Fibroblast of skin of right quadriceps (primary cell): ENCODE measurements at places on chromosomes 7 and 10.

DNA sequence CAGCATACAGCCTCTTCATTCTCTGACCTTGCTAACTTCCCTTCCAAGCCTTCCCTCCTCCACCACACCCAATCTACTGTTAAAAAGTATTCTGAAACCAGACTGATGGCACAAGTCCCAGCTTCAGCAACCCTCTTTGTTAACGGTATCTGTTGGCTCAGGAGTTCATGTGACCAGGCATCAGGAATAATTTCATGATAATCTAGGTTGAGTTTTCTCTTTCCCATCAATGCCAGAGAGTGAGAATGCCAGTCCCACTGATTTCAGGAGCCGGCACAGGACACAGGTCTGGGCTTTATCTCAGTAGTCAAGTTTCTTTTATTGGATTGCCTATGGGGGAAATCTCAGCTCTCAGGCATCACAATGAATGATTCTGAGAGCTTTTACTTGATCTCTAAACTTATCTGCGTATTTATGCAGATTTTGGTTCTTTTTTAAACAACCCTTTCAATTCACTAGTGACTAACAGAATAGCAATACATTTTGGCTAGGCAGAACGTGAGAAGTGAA, 231.0 kb upstream of the LYZL1 start:
- DNase-seq, result peak; percentile 9

GRCh38 chr7:116776610-116777289, 85.6 kb upstream of the CAPZA2 start:
- DNase-seq, result peak; percentile 84

GRCh38 chr7:112994656-112995055, 92.0 kb downstream of the GPR85 start:
- peak; percentile 49 for DNase-seq

DNA sequence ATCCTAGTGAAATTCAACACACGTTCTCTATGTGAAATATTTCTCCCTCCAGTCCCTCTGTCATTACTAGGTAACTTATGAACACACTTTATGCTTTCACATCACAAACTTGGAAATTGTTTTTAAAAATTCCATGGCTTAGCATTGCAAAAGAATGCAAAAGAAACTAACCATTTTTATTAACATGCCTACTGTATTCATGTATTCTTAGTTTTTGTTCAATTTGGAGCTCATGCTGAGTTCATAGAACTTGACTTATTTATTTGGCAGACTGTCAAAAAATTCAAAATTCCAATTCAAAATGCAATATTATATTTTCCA, 155.0 kb upstream of the SEMA3C start:
- DNase-seq, result no peak

- no peak for DNase-seq
Measured at GRCh38 chr10:119619215-119619614, 22.5 kb upstream of the TIAL1 start.

GRCh38 chr10:55746002-55746401, 615.1 kb downstream of the ZWINT start:
- DNase-seq, result no peak

DNA sequence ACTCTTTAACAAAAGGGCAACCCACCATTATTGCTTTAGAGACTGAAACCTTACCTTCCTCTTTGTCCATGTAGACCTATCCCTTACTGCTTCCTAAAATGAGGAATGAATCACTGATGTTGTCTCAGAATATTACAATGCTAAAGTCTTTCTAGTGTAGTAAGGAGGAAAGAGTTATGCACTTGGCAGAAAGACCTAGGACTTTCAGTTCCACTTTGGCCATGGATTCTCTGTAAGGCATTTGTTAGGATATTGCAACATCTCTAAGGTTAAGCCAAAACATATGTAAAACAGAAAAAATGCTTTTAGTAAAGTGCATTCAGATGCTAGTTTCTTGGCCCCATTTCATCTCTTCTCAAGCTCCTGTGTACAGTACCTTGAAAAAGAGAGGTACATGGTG, 230.9 kb downstream of the PARD3 start:
- DNase-seq, result peak; percentile 91

DNA sequence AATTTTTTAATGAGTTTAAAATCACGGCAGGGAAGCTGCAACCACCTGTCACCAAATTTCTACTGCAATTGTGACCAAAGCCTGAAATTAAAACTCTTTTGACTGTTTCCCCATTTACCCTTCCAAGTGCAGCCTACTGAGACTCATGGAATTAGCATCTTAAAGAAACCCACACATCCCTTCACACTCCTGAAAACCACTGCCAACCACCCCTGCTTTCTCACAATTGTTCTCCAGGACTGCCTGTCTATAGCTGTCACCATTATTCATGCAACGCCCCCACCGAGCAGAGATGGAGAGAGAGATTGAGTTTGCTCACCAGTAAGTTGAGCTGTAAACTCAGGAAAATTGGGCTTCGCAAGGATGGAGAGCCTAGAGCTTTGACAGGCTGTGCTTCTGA, 383.8 kb upstream of the SORCS1 start:
- DNase-seq, result no peak

DNA sequence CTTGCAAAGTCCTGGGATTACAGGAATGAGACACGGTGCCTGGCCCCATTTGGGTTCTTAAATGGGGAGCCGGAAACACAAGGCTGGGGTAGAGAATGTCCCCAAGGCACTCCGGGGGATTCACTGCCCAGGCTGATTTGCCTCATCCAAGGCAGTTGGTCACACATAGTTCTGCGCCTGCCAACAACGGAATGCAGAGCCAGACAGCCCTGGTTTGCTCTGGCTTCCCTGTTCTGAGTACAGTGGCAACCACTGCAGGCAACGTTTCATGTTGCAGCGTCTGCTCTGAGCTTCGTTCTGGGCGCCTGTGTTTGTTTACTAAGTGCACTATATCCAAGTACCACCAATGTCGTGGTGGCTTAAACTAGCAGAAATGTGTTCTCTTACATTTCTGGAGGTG, 61.7 kb upstream of the C1QL3 start:
- no peak for DNase-seq

GRCh38 chr7:142782922-142783900, 12.4 kb downstream of the PRSS2 start:
- peak; percentile 87 for DNase-seq

- no peak for DNase-seq
Measured at GRCh38 chr7:138151731-138152577, 75.7 kb downstream of the AKR1D1 start.

- DNase-seq, result no peak
Measured at GRCh38 chr7:17948526-17949238, 8.4 kb upstream of the SNX13 start.

GRCh38 chr7:110573862-110574528, 516.9 kb upstream of the LRRN3 start:
- peak; percentile 59 for DNase-seq

DNA sequence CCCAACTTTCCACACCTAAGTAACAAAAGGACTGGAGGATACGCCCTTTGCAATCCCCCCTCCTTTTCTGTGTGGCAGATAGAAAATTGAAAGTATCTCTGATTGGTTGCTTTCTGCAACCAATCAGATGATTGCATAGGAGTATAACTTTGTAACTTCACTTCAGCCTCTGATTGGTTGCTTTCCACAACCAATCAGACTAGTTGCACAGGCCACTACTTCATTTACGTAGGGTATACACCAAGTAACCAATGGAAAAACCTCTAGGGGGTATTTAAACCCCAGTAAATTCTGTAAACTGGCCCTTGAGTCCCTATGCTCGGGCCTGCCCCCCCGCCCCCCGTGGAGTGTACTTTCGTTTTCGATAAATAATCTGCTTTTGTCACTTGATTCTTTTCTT, 1080.4 kb downstream of the CNTNAP2 start:
- DNase-seq, result no peak

- no peak for DNase-seq
Measured at GRCh38 chr10:31956200-31956946, 27.7 kb upstream of the ARHGAP12 start.

DNA sequence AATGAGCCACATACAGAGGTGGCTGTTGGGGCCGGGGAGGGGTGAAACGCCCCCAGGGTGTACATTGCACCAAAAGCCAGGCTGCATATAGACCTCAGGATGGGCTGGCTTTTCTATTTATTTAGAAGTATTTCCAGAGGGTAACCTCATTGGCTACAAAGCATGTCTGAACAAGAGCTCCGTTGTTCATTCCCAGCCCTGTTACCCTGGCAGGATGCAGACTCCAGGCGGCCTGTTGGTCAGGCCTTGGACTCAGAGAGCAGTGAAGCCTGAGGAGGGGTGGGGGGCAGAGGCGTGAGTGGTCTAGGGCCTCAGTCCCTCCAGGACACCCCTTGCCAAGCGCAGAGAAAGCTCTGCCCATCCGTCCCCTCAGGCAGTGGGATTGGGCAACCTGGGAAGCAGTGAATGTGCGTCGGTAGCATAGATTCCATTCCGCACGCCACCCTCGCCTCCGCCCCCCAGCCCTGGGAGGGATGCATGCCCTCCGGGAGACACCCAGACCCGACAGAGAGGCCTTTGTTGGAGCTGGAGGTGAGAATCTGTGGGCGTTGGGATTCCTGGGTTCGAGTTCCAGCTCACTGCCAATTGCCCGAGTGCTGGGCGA, 41.9 kb downstream of the TCF7L2 start:
- no peak for DNase-seq

DNA sequence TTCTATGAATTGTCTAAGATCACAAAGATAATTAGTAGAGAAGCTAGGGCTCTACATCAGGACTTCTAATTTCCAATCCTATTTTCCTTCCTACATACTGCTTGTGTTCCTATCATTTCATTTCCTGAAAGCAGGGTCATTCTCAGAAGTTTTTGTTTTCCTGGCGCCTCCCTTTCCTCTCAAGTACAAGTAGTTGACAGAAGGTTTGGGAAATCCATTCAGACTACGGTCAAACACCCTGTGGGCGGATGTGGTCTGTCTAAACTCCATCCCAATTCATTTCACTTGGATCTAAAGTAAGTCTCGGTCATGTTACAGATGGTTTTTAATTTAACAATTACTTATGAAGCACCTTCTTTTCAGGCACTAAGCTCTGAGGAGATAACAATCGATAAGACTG, 221.4 kb downstream of the MTERF1 start:
- no peak for DNase-seq

DNA sequence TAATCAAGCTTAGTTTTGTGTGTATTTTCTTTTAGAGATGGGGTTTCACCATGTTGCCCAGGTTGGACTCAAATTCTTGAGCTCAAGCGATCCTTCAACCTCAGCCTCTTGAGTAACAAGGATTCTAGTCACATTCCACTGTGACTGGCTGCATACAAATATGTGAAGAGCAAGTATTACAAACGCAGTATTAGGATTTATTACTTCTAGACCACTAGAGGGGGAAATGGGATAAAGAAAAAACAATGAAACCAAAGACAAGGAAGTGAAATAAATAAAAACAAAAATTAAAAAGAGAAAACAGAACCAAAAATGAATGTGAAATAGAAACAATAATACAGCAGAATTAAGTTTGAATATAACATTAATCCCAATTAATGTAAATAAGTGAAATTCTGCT, 308.7 kb downstream of the ANKRD30A start:
- DNase-seq, result no peak

DNA sequence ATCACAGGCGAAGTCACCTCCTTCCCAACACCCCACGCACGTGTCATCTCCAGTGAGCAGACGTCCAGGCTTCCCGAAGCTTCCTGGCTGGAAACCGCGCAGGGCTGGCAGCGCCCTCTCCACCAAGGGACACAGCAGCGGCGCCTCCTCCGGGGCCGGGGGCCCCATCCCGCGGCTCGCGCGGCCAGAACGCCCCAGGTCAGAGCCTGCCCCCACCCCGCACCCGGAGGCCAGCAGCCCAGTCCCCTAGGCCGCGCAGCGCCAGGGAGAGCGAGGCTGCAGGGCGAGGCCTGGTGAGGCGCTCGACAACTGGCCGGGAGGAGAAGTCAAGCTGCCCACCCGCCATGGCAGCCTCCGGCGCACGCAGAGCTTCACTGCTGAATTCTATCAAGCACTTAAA, 247.0 kb downstream of the SEMA3D start:
- DNase-seq, result no peak
